ENCODE measurements at places on chromosomes 5 and 9. TPM values are rescaled to one million over a fixed set of nuclear protein-coding genes. Genes with fewer than 3 reads are reported as not detected.

The UBE2QL1 gene
- under 0.01 TPM for total RNA-seq

The FCN2 gene
- total RNA-seq: not detected

The PGM5 gene
- 742 TPM for total RNA-seq

The QRFP gene
- not detected for total RNA-seq

The PCDHGA12 gene
- total RNA-seq: 11.2 TPM

The ADCY2 gene
- 4.8 TPM for total RNA-seq

The TYRP1 gene
- not detected for total RNA-seq

The KIF27 gene
- total RNA-seq: 3.9 TPM

The DCAF12 gene
- total RNA-seq: 23.2 TPM

The TRIM7 gene
- total RNA-seq: 2.1 TPM

The C6 gene
- 1.7 TPM for total RNA-seq

The SHLD3 gene
- 2.5 TPM for total RNA-seq

The PLAC8L1 gene
- total RNA-seq: not detected

The PCDHB9 gene
- 2.1 TPM for total RNA-seq

All from esophagus muscularis mucosa (tissue), 4 donors.